Stimulated activated CD4-positive, alpha-beta T cell treated with anti-CD3 and anti-CD28 coated beads, Interleukin-12 subunit alpha, Interleukin-12 subunit beta, amount 100 ng/mL, for 48 hours (primary cell): ENCODE measurements at places on chromosomes 3 and 15.

- no peak for DNase-seq
Measured at GRCh38 chr3:71269906-71270305, 313.6 kb downstream of the FOXP1 start.

GRCh38 chr3:177596816-177597271, 399.6 kb upstream of the TBL1XR1 start:
- DNase-seq: no peak

DNA sequence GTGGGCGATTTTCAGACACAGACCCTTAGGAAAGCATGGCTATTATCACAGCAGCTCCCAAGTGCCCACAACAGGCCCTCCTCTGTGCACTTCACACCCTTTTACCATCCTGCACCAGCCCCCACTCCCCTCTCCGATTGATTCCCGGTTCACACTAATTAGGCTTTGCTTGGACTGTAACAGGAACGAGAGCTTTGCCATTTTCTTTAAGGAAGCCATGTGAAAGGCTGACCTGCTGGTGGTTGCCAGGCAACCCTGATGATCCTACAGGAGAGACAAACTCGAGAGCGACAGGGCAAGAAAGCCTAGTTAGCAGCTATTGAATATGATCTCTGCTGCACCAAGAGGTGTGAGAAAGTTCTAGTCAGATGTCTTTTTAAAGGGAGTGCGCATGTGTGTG, 28.2 kb upstream of the DET1 start:
- DNase-seq: no peak

- DNase-seq: no peak
Measured at GRCh38 chr3:115691964-115692363, 68.7 kb downstream of the GAP43 start.

GRCh38 chr15:72599855-72600464, 54.5 kb upstream of the GOLGA6B start:
- DNase-seq: peak; percentile 30

GRCh38 chr3:24899901-24900603, 405.4 kb upstream of the THRB start:
- no peak for DNase-seq

- DNase-seq: no peak
Measured at GRCh38 chr3:157793745-157794144, 290.5 kb upstream of the VEPH1 start.

DNA sequence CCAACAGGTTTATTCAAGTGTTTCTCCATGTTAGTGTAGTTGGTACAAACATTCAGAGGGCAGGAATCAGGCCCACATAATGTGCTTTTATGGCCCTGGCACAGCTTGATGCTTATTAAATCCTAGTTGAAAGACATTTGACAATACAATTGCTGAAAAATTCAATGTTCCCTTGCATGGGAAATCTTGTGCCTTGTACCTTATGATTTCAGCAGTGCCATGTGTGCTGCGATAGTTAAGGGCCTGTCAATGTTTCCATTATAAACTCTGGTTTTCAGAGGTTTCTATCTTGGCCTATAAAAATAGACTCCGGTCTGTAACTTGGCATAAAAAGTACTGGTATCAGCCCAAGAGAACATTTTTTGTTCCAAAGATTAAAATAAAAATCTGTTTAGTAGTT, 207.2 kb downstream of the TBC1D5 start:
- no peak for DNase-seq

- no peak for DNase-seq
Measured at GRCh38 chr3:58585994-58586393, 8.8 kb upstream of the FAM107A start.

DNA sequence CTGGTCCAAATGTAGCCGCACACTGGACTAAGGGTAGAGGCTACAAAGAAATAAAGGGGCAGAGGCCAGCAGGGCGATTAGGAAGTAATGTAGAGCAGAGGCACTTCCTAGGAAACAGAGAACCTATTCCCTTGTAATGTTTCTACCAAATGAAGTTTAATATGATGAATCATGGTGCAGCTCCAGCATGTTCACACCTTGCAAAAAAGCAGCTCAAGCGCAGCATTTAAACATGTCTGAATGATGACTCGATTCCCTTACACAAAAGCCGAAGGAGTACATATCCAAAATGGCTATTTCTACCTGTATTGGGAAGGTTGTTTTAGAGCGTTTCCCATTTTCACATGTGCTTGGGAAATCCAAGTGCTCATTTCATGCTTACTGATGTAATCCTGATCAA, 204.8 kb downstream of the MECOM start:
- DNase-seq: no peak

DNA sequence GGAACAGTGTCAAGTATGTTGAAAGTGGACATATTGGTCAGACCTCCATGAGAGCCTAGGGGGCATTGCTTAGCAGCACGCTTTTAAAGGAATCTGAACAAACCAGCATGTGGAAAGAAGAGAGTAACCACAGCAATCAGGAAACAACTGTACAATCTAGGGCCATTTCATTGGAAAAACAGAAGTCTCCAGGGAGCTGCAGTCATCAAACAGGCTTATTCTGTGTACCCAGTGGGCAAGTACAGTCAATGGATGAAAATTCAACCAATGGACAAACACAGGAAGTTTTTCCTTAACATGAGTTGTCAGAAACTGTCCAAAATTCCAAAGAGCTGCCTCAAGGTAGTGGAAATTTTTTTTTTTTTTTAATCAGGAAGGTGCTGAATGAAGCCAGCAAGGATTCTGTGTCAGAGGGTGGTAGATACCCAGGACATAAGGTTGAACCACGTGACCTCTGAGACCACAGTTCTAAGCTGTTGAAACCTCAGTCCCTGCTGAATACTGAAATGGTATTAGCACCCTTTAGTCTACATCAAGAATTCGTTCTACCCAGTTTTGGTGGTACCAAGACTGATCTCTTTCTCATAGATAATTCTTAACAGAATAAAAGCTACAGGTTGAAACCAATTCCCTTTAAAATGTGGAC, 4.4 kb upstream of the DLG1 start:
- no peak for DNase-seq

GRCh38 chr15:29835301-29835700, 13.0 kb upstream of the TJP1 start:
- no peak for DNase-seq

DNA sequence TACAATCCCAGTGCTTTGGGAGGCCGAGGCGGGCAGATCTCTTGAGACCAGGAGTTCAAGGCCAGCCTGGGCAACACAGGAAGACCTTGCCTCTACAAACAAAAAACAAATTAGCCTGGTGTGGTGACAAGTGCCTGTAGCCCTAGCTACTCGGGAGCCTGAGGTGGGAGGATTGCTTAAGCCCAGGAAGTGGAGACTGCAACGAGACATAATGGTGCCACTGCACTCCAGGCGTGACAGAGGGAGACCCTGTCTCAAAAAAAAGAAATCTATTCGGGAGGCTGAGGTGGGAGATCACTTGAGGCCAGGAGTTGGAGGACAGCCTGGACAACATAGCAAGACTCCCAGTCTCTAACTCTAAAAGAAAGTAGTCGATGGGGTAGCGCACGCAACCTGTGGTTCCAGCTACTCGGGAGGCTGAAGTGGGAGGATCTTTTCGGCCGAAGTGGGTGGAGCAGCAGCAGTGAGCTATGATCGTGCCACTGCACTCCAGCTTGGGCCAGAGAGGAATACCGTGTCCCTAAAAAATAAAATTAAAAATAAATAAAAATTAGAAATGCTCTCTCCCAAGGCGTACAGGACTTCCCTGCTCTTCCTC, 775 bp downstream of the C3orf33 start:
- DNase-seq: peak; percentile 12

- DNase-seq: no peak
Measured at GRCh38 chr3:61928776-61929314, 367.5 kb downstream of the PTPRG start.

- no peak for DNase-seq
Measured at GRCh38 chr3:79250746-79251145, 517.1 kb downstream of the ROBO1 start.

GRCh38 chr15:38514601-38515000, 50.0 kb downstream of the RASGRP1 start:
- no peak for DNase-seq

DNA sequence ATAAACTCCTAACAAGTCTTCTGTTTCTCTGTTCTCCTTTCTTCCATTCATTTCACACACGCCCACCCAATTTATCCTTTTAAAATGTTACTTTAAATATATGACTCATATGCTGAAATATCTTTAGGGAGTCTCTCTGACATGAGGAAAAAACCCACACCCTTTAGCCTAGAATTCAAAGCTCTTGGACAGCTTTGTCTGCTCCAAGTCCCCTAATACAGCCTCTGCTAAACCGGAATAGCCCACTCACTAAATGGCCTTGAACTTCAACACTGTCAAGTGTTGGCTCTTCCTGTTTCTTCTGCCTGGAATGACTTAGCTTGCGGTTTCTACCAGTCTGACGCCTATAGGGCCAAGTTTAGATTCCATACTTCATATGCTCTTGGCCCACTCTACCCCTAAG, 3.3 kb upstream of the CD96 start:
- DNase-seq: no peak

GRCh38 chr3:64548200-64548889, 139.5 kb downstream of the ADAMTS9 start:
- DNase-seq: no peak

DNA sequence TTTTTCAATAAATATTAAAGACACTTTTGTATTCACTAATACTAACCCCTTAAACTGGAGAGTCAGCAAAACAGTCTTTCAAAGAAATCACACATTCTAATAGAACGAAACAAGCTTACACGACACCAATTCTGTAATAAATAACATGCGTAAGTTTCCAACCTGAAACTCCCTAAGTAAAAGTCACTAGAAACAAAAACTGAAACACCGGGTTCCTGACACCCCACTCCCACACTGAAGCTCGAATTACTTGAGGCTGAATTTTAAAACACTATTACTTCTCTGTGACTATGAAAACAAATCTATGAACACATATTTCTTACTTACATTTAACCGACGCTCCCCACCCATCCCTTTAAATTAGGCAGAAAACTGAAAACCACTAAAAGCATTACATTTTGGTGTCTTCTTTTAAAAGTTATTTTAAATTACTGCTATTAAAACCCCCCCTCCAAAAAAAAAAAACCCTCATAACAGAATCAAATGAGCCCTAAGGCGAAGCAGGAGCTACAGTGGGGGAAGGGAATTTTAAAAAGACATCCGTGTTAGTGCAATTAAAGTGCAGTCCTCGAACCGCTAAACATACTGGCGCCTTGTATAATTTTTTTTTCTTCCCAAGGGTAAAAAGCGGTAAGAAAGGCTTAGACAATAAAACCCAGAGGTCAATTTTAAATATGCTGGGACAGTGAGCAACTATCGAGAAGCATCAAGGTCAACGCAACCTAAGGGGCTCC, 878 bp downstream of the SPPL2A start:
- no peak for DNase-seq

DNA sequence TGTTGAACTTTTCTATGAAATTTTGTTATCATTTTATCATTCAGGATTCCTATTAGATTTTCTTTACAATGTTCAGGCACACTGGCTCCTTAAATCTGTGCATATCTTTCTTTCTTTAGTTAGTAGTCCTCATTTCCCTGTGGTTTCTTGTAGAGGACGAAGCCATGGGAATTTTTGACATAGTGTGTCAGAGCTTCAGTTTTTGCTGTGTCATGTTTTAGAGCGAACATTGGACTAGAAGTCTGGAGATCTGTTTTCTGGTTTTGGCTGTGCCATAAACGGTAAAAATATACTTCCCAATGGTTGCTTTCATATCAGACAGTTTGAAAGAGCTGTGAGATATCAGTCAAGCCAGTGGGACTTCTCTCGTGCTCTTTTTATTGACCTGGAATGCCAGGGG, 105.2 kb downstream of the CHCHD4 start:
- no peak for DNase-seq

GRCh38 chr3:125103406-125103805, 47.6 kb upstream of the HEG1 start:
- no peak for DNase-seq

DNA sequence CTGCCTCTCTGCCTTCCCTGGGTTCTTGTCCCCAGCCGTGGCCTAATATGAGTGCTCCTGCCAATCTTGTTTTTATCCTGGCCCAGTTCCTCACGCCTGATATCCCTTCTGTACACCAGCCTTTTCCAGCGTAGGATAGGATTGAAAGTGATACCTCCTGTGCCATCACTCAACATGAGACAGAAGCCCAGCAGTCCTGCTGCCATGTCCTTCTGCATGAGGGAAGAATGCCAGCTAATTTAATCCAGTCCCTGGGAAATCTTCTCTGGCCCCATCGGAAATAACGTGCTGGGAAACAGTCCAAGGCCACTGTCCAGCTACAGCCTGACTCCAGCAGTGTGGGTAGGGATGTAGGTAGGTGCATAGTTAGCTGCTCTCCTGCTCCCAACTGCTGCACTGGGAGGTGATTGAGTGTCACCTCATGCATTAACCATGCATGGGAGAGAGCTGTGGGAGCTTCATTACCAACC, 92.0 kb upstream of the TPM1 start:
- DNase-seq: no peak

DNA sequence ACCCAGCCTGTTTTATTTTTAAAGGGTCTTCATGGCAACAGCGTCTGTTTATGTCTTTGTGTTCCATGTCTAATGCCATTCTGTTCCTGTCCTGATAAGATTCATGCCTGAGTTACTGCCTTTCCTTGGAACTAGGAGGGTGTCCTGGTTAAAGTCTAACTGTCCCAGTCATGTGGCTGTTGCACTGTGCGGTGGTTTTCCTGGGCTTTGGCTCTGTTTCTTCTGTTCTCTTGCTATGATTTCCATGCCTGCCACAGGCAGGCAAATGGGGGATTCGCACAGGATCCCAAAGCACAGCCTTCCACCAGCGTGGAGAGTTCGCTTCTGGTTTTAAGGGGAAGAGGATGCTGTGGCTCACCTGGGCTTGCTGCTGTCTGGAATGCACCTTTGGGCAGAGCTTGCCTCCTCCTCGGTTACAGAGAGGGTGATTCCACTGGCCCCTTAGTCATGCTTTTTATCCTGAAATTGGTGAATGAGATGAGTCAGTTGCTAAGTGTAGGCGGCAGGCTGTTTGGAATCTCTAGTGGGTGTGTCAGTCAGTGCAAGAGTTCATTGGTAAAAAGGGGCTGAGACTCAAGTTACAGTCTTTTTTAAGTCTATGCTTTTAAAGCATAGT, 86.8 kb downstream of the CCK start:
- DNase-seq: peak; percentile 5

- no peak for DNase-seq
Measured at GRCh38 chr3:136193278-136194054, 2.7 kb downstream of the MSL2 start.

DNA sequence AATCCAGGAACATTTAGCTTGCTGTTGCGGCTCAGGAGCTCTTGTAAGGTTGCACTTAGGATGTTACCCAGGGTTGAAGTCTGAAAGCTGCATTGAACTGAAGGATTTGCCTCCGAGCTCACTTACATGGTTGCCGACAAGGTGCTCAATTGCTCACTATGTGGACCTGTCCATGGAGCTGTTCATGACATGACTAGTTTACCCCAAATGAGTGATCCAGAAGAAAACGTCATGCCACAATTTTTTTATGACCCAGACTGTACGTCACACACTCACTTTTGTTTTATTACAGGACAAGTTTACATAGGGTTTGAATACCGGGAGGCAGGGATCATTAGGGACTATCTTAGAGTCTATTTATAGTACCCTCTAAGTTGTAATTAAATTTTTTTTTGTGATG, 21.0 kb upstream of the CLDN11 start:
- no peak for DNase-seq
